ENCODE measurements at places on chromosomes 3 and 15.
A peak's percentile ranks its signal among the peaks of the same experiment; 100 is the strongest.

GRCh38 chr3:125410922-125411321 lies 35.8 kb upstream of the ZNF148 start:
- DNase-seq, result no peak

GRCh38 chr3:4814305-4814903 lies 164.8 kb upstream of the BHLHE40 start:
- no peak for DNase-seq

GRCh38 chr3:134153761-134154160 lies 96.9 kb downstream of the RYK start:
- no peak for DNase-seq

DNA sequence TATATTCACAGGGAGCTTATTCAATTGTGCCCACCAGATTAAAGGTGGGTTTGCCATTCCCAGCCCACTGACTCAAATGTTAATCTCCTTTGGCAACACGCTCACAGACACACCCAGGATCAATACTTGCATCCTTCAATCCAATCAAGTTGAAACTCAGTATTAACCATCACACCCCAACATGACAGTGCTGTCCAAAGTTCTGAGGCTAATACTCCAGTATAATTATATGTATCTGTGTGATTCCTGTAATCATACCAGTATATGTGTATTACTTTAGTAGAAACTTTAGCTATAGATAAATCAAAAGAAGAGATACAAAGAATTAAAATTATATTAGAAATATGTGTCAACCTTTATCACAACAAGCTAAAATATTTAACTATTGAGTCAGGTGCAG lies 1166.0 kb downstream of the ZPLD1 start:
- DNase-seq, result no peak

- DNase-seq, result no peak
These were observed 31.8 kb upstream of the HES1 start for GRCh38 chr3:194103983-194104751.

DNA sequence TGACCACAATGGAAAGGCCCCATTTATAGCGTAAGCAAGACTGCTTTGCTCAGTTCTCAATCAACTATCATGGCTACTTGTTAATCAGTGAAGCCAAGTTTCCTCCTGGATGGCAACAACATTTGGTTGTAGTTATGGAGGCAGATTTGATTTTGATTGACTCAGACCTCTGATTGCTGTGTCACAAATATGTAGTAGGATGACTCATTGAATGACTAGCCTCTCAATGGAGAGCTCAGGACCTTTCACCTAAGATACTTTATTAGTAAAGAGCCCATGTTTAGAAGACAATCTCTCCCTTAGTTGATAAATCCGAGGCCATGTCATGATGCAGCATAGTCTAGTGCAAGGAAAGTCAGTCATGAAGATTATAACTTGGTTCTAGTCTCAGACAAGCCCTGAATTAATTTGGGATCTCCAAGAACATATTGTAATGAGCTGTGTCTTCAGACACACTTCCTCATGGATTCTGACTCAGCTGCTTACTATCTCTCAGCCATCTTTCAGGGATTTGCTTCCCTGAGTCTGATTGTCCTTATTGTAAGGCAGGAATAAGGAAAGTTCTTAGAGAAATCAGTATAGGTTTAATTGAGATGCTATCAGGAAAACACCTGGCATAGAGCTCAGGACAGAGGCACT lies 397.4 kb upstream of the TMCO5A start:
- DNase-seq, result no peak

GRCh38 chr15:81339321-81339720 lies 15.4 kb upstream of the STARD5 start:
- no peak for DNase-seq

- peak; percentile 41 for DNase-seq
These were observed 75.4 kb downstream of the ADCY5 start for GRCh38 chr3:123373474-123373987.

GRCh38 chr3:183966361-183966791 lies 51.3 kb downstream of the ABCC5 start:
- no peak for DNase-seq

DNA sequence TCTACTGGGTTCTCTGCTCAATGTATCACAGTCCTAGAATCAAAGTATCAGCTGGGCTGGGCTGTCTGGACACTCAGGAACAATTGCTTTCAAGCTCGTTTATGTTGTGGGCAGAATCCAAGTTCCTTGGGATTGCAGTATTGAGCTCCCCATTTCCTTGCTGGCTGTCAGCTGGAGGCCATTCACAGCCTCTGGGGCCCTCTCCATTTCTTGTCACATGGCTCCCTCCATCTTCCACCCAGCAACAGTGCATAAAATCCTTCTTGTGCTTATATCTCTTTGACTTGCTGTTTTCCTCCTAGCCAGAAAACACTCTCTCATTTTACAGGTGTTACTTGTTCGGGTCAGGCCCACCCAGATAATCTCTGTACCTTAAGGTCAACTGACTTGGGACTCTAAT lies 363.5 kb downstream of the IGSF11 start:
- no peak for DNase-seq

- no peak for DNase-seq
These were observed 6.9 kb downstream of the LRRN1 start for GRCh38 chr3:3806092-3806491.

DNA sequence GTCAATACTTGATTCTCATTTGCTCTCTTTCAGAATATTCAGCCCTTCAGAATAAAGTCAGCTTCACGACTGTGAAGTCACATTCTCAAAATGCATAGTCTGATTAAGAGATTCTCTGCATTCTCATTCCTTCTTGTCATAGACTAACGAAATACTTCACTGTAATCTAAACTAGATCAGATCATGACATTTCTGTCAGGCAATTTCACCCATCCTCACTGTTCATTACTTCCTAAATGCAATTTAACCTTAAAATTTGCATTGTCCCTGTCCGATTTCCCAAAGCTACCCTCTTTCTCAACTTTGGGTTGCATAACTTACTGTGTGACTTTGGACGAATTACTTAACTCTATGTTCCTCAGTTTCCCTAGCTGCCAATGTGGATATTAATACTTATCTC lies 6.2 kb downstream of the RPL22L1 start:
- DNase-seq, result no peak

DNA sequence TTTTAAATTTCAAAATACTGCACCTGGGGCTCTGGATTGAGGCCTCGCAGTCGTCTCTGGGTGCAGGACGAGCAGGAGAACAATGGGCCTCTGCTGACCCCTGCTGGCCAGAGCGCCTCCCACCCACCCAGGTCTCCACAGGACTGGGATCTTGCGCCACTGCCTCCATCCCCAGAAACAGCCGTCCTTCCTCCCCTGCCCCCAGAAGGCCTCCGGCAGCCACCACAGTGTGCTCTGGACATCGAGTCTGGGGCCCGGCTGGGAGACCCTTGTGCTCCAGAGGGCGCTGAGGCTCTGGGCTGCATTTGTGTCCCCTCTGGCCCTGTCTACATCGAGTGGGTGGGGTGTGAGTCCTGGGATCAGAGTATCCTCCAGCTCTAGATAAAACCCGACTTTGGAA lies 6.7 kb upstream of the ACSBG1 start:
- DNase-seq, result peak; percentile 52

DNA sequence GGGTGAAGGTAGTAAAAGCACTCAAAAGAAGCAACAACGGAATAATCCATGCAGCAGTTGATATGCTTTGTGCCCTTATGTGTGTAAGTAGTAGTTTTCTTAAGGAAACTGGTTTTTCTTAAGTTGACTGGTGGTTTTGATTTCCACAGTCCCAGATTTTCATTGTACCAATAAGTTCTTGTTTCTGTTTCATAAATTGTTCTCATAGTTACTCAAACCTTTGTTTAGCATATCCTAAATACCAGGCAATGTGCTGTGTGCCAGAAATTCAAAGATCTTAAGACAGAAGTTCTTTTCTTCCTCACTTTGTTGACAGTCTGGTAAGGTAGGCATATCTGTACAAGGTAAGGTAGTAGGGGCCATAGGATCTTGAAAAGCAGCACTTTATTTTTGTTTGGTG lies 40.0 kb downstream of the DNAJC13 start:
- no peak for DNase-seq

DNA sequence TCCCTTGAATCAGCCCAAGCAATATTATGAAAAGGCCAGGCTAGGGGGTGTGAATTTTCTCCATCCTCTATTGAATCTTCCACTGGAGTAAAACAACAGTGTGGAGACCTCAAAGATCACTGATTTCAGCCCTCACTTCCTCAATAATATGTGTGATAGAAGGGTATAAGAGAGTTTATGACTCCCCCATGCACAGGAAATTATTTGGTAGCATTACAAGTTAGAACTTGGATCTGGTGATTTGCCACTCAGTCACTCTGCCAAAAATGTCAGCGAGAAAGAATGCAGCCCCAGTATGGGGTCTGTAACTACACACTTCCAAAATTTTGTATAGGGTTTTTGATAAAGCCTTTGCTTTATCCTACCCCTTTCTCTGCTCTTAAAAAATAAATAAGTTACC lies 81.0 kb upstream of the KCNMB2 start:
- DNase-seq, result no peak

DNA sequence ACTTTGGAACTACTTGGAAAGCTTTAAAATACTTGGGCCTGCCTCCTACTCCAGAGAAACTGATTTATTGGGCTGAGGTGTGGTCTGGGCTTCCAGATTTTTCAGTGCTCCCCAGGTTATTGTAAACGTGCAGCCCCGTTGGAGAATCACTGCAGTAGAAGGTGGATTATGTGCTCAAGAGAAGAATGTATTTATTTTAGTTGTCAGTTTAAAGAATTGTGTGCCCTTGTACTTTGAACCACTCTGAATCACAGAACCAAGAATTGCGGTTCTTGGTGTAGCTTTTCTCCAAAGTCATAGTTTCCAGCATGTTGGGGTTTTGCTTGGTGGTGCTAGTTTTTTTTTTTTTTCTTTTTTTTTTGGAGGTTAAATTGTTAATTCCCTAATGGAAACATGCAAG lies 1.6 kb downstream of the TATDN2 start:
- no peak for DNase-seq

DNA sequence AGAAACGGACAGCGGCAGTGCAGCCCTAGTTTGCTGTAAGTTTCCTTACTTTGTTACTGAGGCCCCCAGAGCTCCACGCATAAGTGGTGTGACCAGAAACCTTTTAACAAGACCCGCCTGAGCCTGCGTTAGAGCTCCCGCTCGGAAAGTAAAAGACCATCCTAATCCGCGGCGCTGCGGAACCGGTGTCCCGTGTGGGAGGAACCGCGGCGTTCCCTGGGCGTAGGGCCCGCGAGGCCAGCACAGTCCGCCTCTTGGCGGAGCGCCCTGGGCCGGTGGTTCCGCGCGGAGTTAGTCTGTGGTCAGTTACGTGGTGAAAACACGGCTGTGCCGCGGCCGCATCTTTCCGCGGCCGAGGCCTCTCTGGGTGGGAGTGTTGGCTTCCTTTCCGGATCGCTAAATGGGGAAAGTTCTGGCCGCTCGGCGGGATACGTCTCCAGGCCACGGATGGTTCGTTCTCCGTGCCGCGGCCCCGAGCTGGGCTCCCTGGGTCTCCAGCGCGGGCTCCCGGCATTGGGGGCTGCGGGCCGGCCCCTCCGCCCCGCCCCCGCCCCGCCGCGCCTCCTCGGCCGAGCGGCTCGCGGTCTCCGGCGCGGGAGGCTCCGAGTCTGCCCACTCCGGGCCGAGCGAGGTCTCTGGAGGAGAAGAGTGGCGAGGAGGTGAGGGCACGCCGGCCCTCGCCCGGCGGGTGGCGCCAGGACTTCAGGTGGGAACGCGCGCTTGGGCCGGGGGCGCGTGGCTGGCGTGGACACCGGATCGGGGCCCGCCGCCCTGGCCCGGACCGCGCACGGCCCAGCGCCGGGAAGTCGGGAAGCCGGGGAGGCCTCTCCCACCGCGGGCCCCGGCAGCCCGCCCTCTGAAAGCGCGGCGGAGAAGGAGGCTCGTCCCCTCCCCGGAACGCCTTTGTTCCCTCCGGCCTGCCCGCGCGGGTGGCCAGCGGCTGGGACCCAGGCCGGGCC lies 754 bp downstream of the B3GNT5 start:
- no peak for DNase-seq

GRCh38 chr15:69954666-69955065 lies 143.1 kb downstream of the TLE3 start:
- no peak for DNase-seq

DNA sequence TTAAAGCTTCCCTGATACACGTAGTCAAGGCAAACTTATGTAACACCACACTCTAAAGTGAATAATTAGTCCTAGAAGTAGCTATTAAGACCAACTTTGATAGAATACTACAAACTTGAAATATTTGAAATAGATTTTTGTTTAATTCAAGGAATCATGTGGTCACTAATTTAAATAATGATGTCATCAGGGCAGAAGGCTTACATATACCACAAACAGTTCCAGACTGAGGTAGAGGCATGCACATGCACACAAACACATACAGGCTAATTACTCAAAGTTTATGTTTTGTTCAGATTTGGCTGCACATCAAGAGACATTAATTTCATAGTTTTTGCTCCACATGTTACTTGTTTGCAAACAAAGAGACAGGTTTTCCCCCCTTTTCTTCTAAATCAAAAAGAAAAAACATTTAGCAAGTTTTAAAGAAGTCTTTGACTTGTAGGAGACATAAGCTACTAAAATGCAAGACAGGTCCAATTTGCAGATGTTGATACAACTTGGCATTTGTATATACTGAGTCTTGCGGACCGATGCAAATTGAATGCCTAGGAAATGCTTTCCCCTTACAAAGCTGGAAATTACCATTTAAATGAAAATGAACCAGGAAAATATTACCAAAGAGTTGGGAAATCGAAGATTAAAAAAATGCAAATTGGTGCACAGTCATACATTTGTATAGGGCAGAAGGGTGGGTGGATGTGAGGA lies 594.8 kb downstream of the MAGI1 start:
- DNase-seq, result no peak

DNA sequence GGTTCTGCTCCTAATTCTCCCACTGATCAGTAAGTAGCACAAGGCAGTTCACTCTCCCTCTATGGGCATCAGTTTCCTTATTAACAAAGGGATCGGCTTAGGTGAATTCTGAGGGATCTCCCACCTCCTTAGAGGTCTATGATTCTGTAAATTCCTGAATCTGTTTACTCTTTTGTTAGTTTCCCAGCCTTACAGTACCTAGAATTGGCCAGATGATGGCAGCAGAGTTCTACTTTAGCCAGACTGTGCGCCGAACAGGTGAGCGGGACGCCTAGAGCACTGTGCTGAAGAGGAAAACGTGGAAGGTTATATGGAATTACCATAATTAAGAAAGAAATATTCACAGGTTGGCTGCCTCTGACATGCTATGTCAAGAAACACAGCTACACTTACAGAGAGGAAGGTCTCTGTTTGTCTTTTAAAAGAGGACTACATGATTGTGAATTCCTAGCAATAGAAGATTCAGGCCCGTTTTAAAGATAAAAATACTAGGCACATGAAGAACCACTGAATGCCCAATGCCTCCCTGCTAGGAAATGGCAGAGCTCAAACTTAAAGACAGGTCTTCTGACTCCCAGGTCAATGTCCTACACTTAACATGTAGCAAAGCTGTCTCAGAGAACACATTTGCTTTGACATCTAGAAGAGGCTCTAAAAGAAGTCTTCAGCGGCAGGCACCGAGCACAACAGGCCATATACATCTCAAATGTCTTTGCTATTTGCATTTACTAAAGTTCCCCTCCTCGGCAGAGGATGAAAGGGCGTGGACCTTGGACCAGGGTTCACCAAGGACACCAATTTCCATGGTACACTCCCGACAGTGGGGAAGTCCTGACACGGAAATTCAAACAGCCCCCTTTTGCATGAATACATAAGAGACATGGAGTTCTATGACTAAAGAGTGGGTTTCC lies 259.9 kb downstream of the FGF12 start:
- peak; percentile 51 for DNase-seq

- no peak for DNase-seq
These were observed 95.3 kb downstream of the FMN1 start for GRCh38 chr15:33099213-33099612.
